GOT3 (cell line): ENCODE measurements at places on chromosomes 7 and 10.

DNA sequence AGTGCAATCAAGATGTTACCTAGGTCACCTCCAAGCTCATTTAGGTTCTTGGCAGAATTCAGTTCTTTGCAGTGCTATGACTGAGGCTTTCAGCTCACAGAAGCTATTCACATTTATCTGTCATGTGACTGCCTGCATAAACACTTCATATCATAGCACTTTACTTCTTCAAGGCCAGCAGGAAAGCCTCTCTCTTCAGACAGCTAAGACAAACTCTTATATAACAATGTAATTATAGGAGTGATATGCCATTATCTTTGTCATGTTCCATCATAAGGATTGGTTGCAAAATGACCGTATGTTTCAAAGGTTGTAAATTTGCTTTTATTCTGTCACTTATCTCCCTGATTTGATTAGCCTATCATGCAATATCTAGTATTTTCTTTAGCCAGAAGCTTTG, 78.8 kb upstream of the TMEM196 start:
- DNase-seq: no peak

GRCh38 chr7:3688071-3688470, 387.0 kb downstream of the SDK1 start:
- no peak for DNase-seq

GRCh38 chr7:24657980-24658379, 84.7 kb downstream of the PALS2 start:
- no peak for DNase-seq

DNA sequence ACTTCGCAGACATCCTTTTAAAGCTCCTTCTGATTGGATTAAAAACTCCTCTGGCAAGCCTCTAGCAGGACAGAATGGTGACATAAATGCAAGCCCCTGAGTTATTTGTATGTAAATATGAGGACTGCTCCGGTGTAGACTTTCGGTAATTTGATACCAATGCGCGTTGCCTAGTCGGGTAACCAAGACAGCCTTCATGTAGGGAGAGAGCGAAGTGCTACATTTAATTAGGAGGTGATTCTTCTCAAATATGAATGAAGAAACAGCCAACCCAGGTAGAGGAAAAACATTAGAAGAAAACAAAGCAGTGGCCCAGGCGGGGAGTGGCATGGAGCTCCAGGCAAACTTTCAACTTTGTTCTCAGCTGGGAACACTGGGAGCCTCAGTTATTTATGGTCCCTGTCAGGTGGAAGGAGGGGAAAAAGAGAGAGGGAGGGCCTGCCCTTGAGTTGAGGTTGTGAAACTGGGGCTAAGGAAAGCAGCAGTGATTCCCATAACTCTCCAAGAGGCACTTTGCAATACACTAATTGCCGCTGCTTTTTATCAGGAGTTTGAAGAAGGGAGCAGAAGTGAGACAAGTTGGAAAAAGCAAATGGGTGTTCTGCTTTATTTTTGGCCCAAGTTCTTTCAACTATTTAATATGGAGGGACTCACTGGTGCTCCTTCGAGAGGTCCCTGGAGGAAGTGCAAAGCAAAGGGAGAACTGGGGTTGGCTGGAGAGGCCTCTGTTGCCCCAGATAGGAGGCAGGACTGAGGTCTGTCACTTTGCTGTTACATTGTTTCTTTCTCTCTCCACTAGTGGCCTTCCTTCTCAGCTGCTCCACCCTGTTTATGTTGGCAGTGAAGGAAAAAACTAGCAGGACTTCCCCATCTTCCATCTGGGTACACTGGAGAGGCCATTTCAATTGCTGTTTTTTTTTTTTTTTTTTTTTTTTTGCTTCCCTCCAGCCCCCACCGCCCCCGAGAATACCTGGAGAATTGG, 234.6 kb upstream of the CCDC6 start:
- no peak for DNase-seq

DNA sequence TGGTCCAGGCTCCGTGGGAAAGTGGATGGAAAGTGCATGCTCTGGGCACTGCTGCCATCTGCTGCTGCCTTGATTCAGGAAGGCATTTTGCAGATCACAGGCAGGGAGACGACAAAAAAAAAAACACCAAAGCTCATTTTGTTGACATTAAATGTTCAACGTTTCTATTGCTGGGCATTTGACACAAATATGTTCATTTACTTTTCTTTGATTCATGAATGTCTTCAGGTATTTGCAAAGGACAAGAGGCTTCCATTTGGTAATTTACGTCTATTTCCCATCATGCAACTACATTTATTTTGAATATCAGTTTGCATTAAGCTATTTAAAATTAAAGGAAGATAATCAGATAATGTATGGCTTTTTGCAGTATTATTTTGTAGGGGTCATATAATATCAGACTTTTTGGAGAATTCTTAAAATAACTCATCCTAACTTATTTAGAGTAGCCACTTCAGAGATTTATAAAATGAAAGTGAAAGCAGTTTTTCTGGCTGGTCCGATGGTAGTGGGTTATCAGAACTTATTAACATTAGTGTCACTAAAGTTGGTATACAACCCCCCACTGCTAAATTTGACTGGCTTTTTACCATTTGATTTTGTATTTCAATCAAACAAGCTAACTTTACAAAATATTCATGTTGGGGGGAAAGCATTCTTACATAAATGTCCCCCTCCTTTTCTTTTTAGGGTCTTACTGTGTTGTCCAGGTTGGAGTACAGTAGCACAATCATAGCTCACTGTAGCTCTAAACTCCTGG, 65.3 kb downstream of the PDIA4 start:
- peak; percentile 5 for DNase-seq

DNA sequence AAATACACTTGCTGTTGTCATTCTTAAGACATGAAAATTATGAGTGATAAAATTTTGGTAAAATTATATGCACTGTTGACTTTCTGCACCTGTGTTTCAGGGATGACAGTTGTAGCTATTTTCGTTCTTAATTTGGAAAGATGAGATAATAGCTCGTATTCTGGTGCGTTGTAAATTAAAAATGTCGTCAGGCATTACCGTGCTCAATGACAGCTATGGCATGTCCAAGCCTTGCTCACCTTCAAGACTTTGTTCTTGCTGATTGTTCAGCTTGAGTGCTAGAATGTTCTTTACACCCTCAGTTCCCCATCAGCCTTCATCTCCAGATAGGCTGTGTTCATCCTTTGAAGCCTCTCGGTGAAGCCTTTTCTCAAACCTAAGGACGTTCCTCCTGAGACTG, 21.5 kb downstream of the TRRAP start:
- DNase-seq: no peak

- DNase-seq: no peak
These were observed 18.3 kb upstream of the RHEB start for GRCh38 chr7:151537818-151538561.

GRCh38 chr10:88389456-88389855, 193.7 kb downstream of the RNLS start:
- no peak for DNase-seq

- DNase-seq: no peak
These were observed 325.9 kb upstream of the FZD1 start for GRCh38 chr7:90938371-90938770.

DNA sequence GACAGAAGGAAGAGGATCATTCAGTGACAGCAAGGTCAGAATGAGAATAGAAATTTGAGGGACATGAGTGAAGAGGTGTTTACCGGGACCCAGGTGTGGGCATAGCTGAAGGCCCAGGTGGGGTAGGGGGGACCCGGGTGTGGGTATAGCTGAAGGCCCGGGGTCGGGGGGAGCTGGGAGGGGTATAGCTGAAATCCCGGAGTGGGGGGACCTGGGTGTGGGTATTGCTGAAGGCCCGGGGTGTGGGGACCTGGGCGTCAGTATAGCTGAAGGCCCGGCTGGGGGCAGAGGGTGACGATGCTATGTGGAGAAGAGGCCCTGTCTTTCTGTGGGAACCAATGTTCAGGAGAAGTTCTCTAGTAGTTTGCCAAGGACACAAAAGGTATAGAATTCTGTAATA, 183.0 kb upstream of the PITRM1 start:
- DNase-seq: no peak

GRCh38 chr7:151754142-151754590, 122.7 kb downstream of the PRKAG2 start:
- peak; percentile 69 for DNase-seq

- DNase-seq: no peak
These were observed 689.5 kb downstream of the DNAJB9 start for GRCh38 chr7:109259151-109259550.

DNA sequence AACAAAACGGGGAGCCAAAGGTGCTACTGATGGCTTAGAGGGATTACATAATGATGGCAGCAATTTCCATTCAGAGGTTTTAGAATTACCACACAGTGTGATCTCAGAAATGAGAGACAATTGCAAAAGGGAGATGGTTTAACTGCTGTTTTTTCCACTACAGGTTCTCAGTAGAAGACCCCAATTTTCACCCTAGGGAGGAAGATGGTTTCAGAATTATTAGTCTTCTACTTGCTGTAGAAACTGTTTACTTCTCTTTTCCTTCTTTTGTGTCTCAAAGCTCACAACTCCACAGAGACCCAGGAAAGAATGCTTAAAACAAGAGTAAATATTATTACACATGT, 226.5 kb downstream of the INHBA start:
- DNase-seq: no peak

- no peak for DNase-seq
These were observed 2.4 kb upstream of the EGR2 start for GRCh38 chr10:62818426-62819011.

DNA sequence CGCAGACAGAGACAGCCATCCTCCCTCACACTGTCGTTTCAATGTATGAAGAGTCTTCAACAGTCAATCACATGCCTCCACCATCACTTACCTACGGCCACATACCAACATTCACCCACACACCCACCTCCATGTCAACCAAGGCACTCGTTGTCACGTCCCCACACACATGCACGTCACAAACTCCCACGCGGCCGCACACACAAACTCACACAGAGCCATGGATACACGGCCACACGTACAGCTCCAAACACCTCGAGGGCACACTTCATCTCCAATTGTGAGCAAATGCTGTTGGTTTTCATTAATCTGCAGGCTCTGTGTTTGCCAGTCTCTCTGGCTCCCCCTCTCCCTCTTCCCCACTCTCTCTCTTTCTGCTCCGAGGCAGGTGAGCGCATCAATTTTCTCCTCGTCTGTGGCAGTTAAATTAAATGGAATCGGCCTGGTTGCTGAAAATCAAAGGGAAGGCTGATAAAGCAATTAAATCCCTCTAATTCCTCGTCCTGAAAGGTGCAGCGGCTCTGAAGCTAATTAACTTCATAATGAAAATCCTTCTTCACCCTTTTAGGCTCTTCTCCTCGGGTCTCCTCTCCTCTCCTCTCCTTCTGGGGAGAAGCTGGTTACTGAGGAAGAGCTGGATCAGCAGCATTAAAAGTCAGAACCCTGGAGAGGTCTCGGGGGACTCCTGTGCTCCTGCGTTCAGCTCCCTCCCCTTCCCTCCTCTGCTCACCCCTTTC, 53.8 kb upstream of the SLF2 start:
- DNase-seq: no peak

DNA sequence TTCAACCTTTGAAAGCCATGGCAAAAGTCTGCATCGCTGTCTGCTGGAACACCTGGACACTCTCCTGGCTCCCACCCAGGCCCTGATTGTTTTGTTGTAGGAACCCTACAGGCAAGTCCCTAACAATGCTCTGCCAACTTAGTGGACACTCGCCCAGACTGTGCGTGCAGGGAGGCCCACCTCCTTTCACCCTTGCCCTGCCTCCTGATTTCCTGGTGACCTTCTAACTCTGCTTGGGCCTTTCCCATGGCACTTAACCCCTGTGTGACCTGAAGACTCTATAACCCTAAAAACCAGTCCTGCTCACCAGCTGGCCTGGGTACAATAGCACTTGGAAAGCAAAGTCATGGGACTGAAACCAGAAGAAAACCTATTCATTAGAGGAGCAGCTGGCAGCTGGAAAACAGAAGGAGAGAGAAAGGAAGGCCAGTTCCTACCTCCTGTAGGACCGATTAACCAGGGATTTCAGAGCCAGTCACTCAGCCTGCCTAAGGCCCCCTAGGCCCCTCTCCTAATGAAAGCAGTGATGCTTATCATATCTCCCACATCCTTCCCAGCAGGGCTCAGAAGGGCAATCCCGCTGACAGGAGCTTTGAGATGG, 82.7 kb upstream of the KMT2E start:
- no peak for DNase-seq

- DNase-seq: no peak
These were observed 8.4 kb downstream of the ZYX start for GRCh38 chr7:143389316-143390103.

DNA sequence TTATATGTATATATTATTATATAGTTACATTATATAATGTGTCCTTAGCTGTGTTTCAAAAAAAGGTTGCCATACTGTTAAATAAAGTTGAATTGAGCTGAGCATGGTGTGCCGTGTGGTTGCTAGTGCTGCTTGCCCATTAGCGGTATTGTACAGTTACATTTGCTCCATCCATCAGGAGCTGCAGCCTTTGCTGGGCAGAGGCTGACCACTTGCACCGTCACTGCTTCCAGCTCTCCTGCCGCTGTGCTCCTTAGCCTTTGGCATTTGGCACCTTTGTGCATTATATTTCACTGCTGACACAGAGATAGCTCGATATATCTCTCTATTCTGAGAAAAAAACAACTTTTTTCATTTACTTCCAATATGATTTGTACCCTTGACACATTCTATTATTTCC, 372.2 kb downstream of the PHTF2 start:
- DNase-seq: no peak

DNA sequence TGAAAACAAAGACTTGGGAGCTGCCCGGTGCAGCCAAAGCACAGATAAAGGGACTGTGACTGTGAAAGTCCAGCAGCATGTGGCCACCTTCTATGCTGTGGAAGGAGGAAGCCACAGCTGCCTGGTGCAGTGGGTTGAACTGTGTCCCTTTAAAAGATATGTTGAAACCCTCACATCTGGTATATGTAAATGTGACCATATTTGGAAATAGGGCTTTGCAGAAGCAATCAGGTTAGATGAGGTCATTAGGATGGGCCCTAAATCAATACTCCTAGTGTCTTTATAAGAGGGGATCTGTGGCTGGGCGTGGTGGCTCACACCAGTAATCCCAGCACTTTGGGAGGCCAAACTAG, 136.9 kb downstream of the GLI3 start:
- no peak for DNase-seq

DNA sequence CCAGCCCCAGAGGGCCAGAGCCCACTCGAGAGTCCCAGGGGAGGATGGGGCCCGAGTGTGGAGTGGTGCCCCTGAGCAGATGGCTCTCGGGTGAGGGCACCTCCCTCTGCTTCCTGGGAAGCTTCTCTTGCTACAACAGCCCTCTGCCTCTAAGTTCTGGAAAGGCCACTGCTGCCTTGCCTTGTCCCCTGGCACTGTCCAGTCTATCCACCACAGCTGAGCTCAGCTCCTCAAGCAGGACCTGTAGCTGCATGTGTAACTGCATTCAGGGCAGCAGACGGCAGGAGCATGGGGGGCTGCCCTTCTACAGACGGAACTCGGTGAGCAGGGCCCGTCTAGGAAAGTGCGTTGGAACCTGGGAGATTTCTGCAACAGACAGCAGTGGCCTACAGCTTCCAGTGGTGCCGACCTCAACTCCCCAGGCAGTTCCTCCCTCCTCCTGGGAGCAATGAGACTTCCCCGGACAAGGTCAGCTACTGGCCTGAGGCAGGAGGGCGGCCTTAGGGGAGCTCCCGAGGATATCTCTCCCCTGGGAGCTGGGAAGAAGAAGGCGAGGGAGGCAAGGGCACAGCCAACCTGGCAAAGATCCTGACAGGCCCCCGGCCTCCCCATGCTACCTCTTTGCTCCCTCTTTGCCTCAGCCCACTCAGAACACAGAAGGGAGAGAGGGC, 88.5 kb downstream of the DLG5 start:
- DNase-seq: no peak

- DNase-seq: no peak
These were observed 126.8 kb downstream of the KAT6B start for GRCh38 chr10:74953214-74953613.

- DNase-seq: no peak
These were observed 168.7 kb upstream of the ZNF32 start for GRCh38 chr10:43817368-43817767.

GRCh38 chr7:123070702-123071286, 75.3 kb upstream of the TAS2R16 start:
- DNase-seq: no peak
